Gastroesophageal sphincter (tissue), 4 donors: ENCODE measurements at places on chromosomes 3 and 15. TPM values are rescaled to one million over a fixed set of nuclear protein-coding genes. Genes with fewer than 3 reads are reported as not detected.

DNA sequence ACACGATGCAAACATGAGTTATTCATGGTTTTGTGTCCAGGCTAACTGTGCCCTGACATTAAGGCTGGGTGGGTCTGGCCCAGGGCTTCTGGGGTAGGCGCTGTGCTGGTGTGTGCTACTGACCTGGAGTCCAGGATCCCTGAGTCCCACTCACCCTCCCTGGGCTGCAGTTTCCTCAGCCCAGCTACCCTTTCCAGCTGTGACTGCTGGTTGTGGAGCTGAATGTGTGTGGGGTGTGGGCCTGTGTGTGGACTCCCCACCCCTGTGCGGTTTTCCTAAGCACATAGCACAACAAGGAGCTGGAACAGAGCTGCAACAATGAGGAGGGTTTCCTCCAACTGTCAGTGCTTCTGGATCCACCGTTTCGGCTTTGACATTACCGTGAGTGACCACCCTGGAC, 38.0 kb downstream of the SMAD3 start:
- ATAC-seq, result no peak

DNA sequence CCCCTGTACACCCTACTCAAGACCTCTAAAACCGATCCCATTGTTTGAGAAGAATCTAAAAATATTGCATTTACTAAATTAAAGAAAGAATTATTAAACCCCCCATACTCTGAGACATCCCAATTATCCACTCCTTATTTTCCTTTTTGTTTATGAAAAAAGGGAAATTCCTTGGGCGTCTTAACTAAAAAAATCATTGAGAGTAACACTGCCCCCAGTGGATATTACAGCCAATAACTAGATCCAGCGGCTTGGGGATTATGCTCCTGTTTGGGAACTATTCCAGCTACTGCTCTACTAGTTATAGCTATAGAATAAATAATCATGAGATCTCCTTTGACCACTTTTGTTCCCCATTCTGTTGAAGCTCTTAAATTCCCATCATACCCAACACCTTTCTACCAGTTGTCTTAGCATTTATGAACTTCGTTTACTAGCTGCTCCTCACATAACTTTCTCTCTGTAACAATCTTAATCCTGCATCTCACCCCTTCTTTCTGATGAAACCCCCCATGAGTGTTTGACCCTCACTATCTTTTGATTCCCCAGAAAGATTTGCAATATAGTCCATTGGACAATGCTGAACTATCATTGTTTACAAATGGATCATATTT, 12.7 kb upstream of the CFAP91 start:
- ATAC-seq, result no peak

The PDIA5 gene
- 16.4 TPM for total RNA-seq

DNA sequence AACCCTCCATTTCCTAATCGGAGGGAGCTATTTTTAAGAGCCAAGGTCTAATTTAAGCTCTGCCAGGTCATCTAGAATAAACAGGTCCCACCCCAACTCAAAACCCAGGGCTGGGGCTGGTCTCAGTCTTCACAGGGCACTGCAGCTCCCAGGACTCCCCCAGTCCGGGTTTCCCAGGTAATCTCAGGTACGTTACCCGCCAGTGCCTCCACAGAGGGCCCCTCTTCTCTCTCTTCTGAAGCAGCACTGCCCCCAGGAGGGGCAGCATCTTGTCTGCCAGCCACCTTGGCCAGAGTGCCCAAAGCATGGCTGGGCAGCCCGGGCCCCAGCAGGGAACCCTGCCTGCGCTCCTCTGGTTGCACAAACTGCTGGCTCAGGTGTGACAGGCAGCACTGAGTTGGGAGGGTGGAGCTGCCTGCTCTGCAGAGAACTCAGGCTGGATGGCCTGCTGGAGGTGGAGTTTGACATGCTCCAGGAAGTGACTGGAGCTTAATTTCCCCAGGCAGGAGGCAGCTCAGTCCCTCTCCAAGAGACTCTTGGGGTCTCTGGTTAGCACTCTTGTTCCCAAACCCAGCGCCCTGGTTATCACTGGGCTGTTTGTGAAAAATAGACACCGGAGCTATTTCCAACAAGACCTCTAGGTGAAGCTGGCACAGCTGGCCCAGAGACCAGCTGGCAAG, at the start of gene PLA2G4F:
Gene PLA2G4F, minus strand, starts transcription at position 394 of the 680 bp plus-strand sequence. Its CDS starts 87 bp downstream, at position 307.
- ATAC-seq, result no peak

DNA sequence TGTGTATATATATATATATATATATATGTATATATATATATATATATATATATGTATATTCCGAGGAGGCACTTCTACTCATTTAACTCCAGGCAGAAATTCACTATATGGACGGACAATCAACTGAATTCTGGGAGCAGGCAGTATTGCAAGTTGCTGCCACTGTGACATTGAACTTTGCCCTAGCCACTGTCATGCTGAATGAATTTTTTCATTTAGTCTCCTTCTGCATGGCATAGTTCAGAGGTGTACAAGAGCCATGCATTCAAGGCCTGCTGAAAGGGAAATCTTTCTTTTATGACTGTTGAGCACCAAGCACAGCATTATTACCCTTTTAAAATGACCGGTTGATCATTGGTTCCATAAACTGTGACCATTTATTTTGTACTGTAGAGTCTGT, 176.2 kb upstream of the THRB start:
- no peak for ATAC-seq

- no peak for ATAC-seq
Measured at GRCh38 chr3:113339616-113340244, 101.6 kb downstream of the CFAP44 start.

DNA sequence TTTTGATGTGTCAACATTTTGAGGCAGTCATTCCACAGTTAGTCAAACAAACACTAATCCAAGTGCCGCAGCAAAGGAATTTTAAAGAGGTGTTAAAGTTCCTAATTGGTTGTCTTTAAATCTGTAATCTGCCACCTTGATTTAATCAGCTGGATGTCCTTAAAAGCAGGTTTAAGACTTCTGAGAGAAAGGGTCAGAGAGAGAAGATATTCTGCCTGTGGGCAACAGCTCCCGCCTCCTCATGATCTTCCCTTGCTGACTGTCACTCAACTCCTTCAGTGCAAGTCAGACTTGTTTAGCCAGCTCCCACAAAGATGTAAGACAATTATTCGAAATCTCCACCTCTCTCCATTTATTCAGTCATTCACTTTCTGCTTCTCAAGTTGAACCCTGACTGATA, 92.6 kb upstream of the MYRIP start:
- ATAC-seq, result no peak

DNA sequence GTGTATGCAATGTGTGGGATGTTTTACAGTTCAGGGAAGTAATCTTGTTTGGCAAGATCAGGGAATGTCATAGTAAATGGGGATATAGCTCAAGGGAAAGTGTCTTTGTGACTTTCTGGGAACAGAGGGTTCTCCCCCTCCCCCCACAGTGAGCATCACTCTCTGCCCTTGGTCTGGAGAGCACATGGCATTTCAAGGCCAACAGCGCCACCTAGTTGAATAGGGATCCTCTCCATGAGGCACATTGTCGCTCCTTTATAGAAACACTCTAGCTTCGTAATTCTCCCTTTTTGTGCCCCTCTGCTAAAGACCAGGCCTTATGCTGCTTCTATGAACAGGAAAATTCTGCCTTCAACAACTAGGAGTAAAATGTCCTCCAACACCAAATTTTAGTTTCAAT, 37.1 kb upstream of the ARNT2 start:
- no peak for ATAC-seq

The ACTRT3 gene
- total RNA-seq, result 5.1 TPM

DNA sequence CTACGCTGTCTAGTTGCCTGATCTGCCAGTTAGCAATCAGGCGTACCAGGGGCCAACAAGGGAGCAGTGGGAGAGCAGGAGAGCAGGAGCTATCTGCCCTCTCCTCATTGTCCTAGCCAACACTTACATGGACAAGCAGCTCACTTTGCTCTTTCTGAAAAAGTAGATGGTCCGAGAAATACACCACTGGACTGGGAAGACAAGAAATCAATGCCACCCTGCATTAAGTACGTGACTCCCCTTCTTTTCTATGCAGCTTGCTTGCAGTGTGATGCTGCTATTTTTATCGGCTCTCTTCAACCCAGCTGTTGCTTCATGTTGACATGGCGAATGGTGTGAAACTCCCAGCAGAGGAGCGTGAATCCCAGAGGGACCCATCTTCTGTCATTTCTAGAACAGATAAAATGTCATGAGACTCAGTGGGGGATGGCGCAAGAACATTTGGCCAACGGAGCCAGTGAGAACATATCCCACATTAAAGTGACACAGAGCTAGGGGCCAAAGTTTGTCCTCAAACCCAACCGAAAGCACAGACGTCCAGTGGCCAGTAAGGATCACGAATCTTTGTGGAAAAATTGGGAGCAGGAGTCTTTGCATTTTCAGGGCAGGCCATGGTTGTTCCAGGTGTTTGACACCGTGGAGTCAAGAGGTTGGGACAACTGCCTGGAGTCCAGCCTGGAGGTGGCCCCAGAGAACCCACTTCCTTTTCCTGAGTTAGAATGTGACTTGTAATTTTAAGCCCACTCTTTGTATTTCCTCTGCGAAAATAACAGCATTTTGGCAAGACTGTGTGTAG, 53.7 kb upstream of the MEF2A start:
- ATAC-seq, result no peak

DNA sequence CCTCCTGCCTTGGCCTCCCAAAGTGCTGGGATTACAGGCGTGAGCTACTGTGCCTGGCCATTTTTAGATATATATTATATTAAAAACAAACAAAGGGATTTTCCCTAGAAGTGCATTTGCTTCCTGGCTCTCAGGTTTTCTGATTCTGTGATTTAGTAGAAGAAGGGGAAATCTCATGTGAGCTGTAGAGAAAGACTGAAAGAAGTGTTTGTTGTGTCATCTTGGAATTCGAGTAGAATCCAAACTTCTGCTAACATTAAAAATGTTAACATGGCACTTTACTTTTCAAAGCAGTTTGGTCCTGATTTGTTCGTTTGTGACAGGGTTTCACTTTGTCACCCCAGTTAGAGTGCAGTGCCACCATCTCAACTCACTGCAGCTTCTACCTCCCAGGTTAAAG, 34.9 kb downstream of the IQGAP1 start:
- no peak for ATAC-seq

- ATAC-seq, result no peak
Measured at GRCh38 chr15:94265009-94265408, 33.6 kb downstream of the MCTP2 start.

The CCDC51 gene
- total RNA-seq, result 20.9 TPM

- no peak for ATAC-seq
Measured at GRCh38 chr3:28947061-28947460, 333.8 kb upstream of the RBMS3 start.

DNA sequence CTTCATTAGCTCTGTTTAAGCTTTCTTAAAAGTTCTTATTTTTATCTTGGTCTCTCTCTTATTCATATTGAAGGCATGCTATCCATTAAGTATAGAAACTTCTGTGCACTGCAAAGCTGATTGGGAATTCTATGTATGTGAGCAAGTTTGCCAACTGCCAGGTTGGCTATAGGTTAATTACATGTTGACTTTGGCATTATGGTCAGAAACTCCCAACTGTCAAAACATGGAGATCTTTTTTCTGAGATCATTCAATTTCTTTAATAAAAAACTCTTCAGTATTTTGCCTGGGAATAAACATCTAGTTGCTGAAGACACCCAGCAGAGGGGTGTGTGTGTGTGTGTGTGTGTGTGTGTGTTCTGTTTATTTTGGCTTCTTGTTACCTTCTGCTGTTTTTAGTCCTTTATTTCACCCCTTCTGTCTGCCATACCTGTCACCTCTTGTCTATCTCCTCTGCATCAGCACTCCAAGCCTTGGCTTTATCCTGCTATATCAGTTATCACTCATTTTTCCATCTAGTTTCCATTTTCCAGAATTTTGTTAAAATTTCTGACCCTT, 1.3 kb upstream of the ARL14 start:
- ATAC-seq, result no peak

- no peak for ATAC-seq
Measured at GRCh38 chr3:39180183-39180545, 12.2 kb downstream of the XIRP1 start.

- ATAC-seq, result no peak
Measured at GRCh38 chr3:127053026-127053425, 70.1 kb downstream of the PLXNA1 start.

The MAGEL2 gene
- total RNA-seq, result 0.13 TPM

The CAMK2N2 gene
- not detected for total RNA-seq

GRCh38 chr3:153038779-153039178, 123.2 kb upstream of the RAP2B start:
- no peak for ATAC-seq

The C3orf49 gene
- total RNA-seq, result not detected

The XCR1 gene
- 0.04 TPM for total RNA-seq
